ENCODE measurements at places on chromosomes 5 and 9.

GRCh38 chr5:150303660-150304386 is 1.1 kb upstream of the ARSI start:
- no peak for DNase-seq

- no peak for DNase-seq
Observed at GRCh38 chr5:53882006-53882675, 321.7 kb downstream of the NDUFS4 start.

DNA sequence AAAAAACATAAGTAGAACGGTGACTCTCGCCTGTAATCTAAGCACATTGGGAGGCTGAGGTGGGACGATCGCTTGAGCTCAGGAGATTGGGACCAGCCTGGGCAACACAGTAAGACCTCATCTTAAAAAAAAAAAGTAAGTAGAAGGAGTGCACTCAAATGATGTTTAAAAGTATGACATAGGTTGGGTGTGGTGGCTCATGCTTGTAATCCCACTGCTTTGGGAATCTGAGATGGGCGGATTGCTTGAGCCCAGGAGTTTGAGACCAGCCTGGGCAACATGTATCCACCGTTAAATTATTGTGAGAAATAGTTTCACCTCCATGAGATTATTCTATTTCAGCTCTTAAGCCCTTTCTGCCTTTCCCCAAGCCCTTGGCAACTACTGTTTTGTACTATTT is 11.2 kb downstream of the DENND4C start:
- no peak for DNase-seq

DNA sequence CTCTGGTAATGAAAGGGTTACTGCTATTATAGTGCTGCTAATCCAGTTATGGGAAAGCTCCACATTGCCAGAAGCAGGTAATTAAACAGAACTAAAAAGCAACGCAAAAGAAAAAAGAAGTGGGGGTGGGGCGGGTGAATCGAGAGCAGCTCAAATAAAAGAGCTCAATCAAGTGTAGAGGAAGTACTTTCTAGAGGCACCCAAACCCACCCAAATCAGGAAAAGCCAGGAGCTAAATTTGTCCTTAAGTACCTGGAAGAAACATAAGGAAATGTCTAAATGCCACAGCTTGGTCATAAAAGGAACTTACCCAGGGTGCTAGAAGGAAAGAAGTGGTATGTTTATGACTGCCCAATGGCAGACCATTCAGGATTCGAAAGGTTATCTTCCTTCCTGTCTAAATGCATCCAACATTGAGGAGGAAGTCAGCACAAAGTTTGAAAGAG is 2.4 kb upstream of the RNF145 start:
- no peak for DNase-seq

- no peak for DNase-seq
Observed at GRCh38 chr9:73680831-73681230, 529.2 kb downstream of the ANXA1 start.

- DNase-seq, result no peak
Observed at GRCh38 chr9:70120834-70121510, 77.3 kb downstream of the MAMDC2 start.

GRCh38 chr9:106421772-106422171 is 441.2 kb upstream of the ZNF462 start:
- DNase-seq, result no peak

- DNase-seq, result no peak
Observed at GRCh38 chr5:97297063-97297703, 114.1 kb upstream of the RIOK2 start.

DNA sequence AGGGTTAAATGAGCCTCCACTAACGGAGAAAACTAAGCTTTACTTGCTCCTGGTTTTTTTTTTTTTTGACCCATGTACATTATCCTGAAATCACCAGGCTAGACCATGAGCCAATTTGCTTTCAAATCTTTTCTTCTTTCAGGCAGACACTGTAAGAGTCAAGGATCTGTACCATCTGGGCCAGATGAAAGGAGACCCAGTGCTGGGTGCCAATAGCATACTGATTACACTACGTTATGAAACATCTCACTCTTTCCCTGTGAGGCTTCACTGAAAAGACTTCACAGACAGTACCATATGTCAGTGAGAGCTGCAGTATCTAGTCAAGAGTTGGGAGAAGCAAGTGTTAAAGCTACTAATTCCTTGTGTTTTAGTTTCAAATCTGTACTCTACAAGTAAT is 161.2 kb upstream of the PTPRD start:
- DNase-seq, result no peak

DNA sequence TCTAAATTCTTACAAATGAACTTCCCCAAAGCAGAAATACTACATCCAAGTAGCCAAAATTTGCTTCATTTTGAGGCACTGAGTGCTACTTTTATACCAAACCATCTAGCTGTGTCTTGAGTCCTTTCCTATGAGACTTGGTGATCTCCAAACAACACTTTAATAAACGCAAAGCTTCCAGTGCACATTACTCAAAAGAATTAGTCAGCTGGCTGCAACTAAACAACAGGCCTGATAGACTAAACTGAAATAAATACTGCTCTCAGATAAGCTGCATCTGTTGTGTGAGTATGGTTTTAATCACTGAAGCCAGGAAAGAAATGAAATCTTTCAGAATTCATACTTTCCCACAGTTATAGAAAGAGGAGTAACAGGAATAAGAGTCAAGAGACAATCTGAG is 80.3 kb downstream of the VCAN start:
- no peak for DNase-seq

DNA sequence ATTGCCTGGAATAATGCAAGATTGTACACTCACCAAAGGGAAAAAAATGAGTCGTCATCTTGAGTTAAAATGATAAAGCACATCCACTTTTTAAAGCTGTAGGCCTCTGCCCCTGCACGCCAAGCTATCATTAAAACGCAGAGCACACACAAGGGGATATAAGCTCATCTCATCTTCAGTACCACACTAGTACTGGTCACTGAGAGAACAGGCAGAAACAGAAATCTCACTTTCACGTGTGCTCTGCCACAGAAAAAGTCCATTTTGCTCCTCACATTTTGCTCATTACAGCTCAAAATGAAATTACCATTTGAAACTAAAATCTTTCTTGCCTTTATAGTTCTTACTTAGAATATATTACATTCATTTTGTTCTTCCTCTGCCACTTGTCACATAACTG is 99.2 kb upstream of the SLC30A5 start:
- no peak for DNase-seq

DNA sequence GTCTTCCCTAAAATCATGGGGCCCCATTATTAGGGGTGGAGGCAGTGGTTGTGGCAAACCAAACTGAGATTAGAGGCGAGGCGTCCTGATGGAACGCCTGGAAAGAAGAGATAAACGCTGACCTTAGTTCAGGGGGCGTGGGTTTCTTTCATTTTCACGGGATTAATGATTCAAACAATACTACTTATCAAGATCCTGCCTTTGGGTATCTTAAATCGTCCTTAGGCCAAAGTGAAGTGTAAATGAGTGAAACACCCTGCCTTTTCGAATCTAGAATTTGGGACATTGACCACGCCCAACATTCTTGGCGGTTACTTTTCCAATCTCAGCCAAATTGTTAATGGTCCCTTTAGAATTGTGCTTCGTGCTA is 1.0 kb upstream of the UBTD2 start:
- DNase-seq, result no peak

GRCh38 chr5:72238712-72239445 is 81.2 kb downstream of the MRPS27 start:
- no peak for DNase-seq

- DNase-seq, result no peak
Observed at GRCh38 chr9:126989847-126990842, 75.6 kb downstream of the RALGPS1 start.

DNA sequence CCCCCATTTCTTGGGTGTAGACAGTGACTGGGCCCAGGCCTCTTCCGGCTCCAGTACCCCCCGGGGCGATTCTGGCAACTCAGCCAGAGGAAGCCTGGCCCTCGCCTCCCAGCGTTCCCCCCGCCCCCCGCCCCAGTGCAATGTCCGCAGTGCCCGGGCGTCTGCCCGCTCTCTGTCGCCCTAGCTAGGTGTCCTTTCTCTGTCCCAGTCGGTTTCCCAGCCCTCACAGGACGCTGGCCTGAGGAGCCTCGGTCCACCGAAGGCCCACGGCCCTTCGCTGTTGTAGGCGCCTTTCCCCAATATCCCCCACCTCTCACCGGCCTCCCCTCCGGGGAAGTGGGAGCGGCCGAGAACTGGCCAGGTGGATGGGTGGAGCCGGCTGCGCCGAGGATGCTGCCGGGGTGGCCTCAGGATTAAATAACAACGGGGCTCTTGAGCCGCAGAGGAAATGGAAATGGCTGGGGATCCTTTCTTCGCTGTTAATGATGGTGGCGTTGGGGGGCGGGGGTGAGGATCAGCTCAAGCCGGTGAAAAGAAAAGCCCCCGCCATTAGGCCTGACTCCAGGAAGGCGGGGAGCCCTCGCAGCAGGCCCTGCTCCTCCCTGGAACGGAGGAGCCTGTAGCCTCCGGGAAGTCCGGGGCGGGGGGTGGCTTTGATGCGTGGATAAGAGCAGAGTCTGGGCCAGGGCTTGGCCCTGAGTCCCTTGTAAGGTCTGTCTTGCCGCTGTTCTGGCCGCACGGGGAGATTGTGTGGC is 1.1 kb upstream of the SPRY4 start:
- no peak for DNase-seq

DNA sequence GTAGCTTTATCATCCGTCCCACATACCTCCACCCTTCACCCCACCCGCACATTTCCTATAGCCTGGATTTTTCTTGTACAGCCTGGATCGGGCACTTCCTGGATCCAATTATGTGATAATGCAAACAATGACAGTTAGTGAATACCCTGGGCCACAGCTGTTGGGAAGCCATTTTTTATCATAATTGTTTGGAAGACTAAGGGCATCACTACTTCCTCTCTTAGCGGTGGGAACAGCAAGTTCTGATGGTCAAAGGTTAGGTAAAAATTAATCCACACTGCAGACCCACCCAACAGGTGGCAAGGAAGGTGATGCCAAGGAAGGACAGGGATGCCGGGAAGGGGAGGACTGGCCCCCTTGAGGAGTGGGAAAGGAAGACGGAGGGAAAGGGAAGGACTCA is 183.7 kb downstream of the SAXO1 start:
- no peak for DNase-seq

- DNase-seq, result no peak
Observed at GRCh38 chr9:75120686-75121085, 32.4 kb downstream of the OSTF1 start.

DNA sequence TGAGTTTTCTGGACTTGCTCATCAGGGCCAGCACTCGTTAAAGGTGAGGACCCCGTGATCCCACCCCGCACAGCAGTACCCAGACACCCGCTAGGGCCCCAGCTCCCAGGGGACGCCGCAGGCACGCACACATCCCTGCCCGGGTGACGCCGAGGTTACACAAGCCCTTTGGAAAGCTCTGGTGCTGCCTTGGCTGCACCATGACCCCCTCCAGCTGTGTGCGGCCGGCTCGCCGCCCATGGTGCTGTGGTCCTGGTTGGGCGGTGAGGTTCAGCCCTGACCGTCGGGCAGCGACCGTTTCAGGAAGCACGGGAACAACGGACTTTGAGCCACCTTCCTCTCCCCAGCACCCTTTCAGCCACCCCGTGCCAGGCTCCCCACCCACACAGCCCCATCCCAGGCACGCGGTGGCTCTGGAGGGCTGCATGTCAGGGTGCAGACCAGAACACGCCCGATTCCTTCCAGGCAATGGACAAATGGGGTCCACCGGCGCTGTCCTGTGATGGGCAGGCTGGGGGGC is 7.5 kb upstream of the SLC12A7 start:
- no peak for DNase-seq

GRCh38 chr5:10543585-10544040 is 20.3 kb upstream of the ANKRD33B start:
- DNase-seq, result no peak

- no peak for DNase-seq
Observed at GRCh38 chr5:74468421-74468820, 172.1 kb downstream of the ENC1 start.

GRCh38 chr5:125484742-125485641 is 738.6 kb upstream of the ZNF608 start:
- DNase-seq, result no peak

DNA sequence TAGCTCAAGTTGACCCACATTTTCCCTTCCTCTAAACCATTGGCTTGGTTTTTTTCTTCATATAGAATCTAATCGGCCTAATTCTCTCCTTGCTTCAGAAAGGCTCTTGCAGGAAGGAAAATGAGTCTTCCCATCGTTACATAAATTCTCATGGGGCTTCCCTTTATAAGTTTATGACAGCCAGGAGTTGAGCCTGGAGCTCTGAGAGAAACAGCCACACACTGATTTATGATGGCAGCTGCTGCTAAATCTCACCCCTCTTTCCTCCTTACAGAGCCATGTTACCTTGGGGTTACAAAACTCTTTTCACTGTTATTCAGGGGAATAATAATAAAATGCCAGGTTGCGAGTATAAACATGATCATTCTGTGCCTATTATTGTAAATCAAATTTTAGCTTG is 5.2 kb upstream of the RNF14 start:
- no peak for DNase-seq

DNA sequence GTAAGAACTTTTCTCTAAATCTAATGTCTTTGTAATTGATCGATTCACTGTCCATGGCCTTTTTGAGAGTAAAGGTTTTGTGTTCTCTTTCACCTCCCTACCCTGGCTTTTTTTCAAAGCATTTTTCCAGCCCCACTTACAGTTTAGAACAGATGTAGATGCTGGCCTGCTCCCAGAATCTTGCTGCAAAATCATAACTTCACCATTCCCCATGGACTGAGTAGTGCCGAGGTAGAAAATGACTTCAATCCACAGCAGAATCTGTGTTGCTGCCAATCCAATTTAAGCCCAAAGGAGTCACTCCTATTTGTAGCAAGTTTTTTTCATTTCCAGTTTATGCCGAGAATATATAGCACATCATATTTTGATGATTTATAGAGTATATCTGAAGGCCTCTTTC is 46.5 kb upstream of the CEMIP2 start:
- no peak for DNase-seq

- DNase-seq, result no peak
Observed at GRCh38 chr5:33227746-33228145, 213.0 kb upstream of the TARS1 start.

- DNase-seq, result no peak
Observed at GRCh38 chr5:102289251-102289899, 6.7 kb downstream of the SLCO4C1 start.

GRCh38 chr9:131096269-131097125 is at the start of gene AIF1L:
Gene AIF1L, plus strand, starts transcription at chr9:131096531. Its CDS starts 99 bp downstream, at chr9:131096630.
- DNase-seq, result no peak

GRCh38 chr9:137479892-137480685 is 21.0 kb upstream of the NSMF start:
- no peak for DNase-seq

DNA sequence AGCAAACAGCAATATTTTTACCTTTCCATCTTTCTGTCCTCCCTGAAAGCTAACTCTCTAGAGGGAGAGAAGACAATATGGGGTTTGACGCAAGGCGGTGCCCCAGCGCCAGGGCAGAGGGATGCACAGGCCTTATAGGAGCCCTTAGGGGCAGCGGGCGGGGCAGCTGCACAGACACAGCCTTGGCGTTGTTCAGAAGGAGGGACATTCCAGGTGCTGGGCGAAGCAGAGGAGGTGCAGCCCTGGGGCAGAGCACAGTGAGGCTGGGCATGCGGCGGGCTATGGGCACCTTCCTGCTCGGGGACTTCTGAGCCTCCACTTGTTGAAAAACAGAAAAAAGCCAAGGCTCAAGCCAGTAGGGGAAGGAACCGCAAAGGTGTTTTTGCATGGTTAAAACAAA is 33.7 kb upstream of the BICD2 start:
- no peak for DNase-seq
